Islet precursor cell (in vitro differentiated cells): ENCODE measurements at places on chromosomes 12 and 14.

- DNase-seq: no peak
Measured at GRCh38 chr12:70890895-70891832, 29.4 kb downstream of the PTPRR start.

- DNase-seq: no peak
Measured at GRCh38 chr12:93402333-93403311, 24.9 kb downstream of the NUDT4 start.

GRCh38 chr14:100199240-100199860 lies 39.6 kb upstream of the YY1 start:
- no peak for DNase-seq

- no peak for DNase-seq
Measured at GRCh38 chr14:97055355-97055754, 258.2 kb downstream of the VRK1 start.
